CD4-positive, alpha-beta T cell treated with Interferon alpha-2 for 1 hour (primary cell): ENCODE measurements at places on chromosomes 16 and 17.

DNA sequence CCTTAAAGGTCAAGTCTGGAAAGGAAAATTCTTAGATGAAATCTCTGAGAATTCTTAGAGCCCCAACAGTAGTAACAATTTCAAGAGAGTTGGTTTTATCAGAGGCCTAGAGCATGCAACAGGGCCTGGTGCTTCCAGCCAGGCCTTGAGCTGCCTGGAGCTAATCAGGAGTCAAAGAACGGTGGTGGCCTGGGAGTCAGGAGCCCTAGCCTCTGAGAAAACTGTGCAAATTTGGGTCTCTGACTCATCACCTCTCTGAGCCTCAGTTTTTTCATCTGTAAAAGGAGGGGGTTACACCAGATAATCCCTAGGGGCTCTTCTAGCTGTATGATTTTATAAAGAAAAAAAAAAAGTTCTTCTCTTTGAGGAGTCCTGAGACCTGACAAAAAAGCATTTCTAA, 227.3 kb upstream of the RPL38 start:
- no peak for DNase-seq

GRCh38 chr17:47281216-47281615, 27.6 kb downstream of the ITGB3 start:
- DNase-seq = no peak

DNA sequence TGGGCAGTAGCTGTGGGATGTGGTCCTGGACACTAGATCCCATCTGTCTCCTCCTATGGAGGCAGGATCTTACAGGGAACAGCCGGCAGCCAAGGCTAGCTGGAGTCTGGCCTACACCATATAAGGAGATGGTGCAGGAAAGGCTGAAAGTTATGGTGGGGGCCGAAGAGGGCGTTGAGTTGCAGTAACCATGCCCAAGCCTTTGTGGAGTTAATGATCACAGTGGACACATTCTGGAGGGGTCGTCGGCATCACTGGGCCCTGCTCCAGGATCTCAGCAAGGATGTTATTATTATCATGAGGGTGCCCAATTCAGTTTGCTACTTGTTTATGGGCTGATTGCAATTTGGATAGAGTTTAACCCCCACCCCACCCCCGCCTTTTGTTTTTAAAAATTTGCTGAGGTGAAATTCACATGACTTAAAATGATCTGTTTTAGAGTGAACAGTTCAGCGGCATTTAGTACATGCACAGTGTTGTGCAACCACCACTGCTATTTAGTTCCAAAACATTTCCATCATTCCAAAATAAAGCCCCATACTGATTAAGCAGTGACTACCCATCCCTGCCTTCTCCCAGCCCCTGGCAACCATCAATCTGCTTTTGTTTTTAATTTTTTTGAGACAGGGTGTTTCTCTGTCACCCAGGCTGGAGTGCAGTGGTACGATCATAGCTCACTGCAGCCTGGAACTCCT, 184.3 kb upstream of the CACNG3 start:
- no peak for DNase-seq

- DNase-seq = no peak
Observed at GRCh38 chr16:54370278-54371040, 83.9 kb upstream of the IRX3 start.

DNA sequence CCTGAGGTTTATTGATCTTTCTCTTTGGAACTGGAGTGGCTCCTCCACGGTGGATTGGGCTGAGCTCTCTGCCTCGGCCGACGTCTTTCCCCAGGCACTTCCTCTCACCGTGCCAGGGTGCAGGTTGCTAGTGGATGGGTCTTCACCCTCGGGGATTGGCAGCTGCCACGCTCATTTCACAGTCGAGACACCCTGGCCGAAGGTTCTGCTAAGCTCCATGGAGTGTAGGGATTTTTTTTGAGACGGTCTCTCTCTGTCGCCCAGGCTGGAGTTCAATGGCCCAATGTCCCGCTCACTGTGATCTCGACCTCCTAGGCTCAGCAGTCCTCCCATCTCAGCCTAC, 280.8 kb downstream of the SEC14L1 start:
- DNase-seq = no peak

DNA sequence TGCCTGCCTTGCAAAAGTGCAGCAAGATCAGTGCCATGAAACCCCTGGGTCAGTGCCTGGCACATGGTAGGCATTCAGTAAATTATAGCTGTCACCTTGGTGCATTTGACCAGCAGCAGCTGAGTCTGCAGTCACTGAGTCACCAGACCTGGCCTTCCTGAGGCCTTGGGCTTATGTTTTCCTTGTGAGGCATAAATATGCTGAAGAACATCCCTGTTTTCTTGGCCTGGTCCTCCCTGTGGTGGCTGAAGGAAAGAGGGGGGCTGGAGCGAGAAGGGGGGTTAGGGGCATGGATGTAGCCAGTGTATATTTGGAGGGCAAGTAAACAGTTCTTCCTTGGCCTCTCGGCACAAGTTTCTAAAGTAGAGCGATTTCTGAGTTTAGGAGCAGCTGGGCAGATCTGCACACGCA, 26.5 kb downstream of the EPN2 start:
- no peak for DNase-seq

DNA sequence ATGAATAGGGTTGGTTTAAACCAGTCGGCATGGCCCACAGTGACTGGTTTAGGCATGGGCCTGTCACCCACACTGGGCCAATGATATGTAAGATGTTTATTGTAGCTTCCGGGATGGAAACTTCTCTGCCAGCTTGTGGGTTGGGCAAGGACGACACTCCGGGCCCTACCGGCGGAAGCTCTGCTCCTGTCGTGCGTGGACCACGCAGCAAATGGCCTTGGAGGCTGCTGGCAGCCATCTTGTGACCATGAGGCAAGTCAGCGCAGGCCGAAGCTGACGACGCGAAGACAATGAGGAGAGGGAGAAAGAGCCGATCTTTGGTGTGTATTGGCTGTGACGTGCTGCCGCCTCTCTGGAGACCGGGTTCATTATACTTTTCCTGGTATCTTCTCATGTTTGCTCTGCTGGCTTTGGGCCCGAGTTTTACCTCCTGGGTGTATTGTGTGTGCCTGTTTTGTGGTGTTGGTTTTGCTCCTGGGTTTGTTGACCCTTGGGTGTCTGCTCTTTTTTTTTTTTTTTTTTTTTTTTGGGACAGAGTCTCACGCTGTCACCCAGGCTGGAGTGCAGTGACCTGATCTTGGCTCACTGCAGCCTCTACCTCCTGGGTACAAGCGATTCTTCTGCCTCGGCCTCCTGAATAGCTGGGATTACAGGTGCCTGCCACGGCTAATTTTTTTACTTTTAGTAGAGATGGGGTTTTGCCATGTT, 15.4 kb downstream of the SLC25A10 start:
- no peak for DNase-seq
